ENCODE measurements at places on chromosomes 12 and 14. TPM values are rescaled to one million over a fixed set of nuclear protein-coding genes. Genes with fewer than 3 reads are reported as not detected.

DNA sequence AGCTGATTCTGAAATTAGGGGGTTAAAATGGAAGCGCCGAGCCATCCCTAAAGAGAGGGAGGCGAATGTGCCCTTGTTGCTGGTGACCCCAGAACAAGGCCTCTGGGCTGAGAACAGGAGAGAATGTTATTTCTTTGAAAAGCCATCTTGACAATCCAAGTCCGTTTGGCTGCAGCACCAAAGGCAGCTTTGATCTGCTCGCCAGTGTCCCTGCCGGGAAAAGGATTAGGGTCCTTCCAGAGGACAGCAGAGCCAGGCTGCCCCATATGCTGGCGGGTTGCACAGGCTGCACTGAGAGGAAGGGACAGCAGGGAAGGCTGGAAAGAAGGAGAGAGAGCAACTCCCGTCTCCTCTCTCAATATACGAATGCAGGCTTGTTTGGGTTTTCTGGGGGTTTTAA lies 141.7 kb downstream of the TMEM132C start:
- peak; percentile 60 for DNase-seq

DNA sequence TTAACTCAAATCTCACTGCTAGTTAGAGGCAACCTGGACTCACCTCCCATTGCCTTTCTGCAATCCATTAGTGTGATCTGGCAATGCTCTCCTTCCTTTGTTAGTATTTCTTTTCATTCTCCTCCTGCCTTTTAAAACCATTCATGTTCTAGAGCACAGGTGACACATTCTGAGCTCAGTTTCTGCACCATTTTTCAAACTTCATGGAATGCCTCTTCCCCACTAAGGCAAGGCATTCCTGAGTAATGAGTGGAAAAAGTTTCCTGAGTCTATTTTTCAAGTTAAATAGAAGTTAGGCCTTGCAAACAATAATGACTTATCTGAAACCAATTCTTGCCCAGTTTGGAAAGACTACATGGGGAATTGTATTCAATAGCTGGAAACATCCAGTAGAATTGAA lies 1001.8 kb downstream of the BCL11B start:
- no peak for DNase-seq

Gene MANSC1
- 6.2 TPM for total RNA-seq

DNA sequence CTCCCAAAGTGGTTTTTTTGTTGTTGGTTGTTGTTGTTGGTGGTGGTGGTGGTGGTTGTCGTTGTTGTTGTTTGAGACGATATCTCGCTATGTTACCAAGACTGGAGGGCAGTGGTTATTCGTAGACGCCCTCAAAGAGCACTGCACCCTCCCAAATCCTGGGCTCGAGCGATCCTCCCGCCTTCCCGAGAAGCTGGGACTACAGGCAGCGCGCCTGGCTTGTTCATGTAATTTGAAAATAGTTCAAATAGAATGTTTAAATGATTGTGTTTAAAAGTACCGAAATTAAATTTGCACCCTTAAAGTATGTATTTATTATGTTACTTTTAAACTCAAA lies 439 bp upstream of the ANAPC5 start:
- DNase-seq, result peak; percentile 82

Gene GPD1
- 1.4 TPM for total RNA-seq

- peak; percentile 77 for DNase-seq
Measured at GRCh38 chr14:20820063-20820904, 17.6 kb upstream of the RNASE1 start.

DNA sequence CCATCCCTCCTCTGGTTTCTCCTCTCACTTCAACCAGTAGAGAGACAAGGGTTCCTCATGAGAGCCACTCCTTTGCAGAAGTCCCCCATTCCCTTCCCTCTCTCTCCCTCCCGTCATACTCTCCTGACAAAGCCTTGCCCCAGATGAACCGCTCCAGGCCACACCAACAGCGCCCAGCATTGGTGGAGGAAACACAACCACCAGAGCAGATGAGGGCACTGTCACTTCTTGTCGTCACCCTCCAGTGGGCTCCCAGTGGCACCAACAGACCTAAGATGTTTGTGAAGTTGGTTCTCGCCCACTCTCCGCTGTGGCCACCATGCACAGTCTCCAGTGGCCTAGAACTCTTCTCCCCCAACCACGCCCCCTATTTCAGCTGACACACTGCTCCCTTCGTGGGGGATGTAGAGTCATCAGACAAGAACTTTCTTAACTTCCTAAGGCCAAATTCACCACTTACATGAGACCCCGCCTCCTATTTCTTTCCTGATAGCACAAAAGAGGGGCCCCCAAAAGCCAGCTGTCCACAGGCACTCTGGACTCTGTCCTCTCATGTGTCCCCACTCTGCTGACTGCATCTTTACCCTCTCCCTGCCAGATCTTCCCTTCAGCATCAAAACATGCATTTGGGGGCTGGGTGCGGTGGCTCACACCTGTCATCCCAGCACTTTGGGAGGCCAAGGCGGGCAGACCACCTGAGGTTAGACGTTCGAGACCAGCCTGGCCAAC lies 29.2 kb upstream of the PLEKHG6 start:
- no peak for DNase-seq

Gene HOXC11
- total RNA-seq, result not detected

Gene IL23A
- total RNA-seq, result 0.31 TPM

Gene LBHD2
- not detected for total RNA-seq

Gene TAS2R7
- total RNA-seq, result not detected

GRCh38 chr12:94151582-94151981 lies 3.2 kb downstream of the PLXNC1 start:
- DNase-seq, result no peak

DNA sequence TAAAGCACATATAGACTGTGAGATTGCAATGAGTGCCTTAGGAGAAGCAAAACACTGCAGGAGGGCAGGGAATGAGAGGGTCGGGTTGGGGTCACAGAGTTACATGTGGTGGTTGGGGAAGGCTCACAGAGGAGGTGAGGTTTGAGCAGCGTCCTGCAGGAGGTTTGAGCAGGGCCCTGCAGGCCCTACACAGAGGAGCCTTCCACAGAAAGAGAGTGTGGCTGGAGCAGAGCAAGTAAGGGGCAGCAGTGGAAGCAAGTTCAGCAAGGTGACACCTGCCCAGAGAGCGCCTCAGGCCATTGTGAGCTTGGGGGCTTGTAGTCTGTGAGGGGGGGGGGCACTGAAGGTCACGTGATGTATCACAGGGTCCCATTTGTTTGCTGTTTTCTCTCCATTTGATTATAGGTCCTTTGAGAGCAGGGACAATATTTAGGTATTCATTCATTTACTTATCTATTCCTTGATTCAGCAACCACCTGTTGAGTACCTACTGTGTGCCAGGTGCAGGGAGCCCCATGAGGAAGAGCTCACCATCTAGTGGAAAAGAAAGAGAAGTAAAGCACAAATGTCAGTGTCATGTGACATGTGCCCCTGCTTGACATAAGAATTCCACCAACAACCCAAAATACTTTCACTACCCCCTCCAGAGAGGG lies 56.6 kb downstream of the GALNT16 start:
- DNase-seq, result no peak

Gene ARHGDIB
- total RNA-seq, result not detected

GRCh38 chr14:96843137-96843536 lies 46.0 kb downstream of the VRK1 start:
- DNase-seq, result no peak

- DNase-seq, result no peak
Measured at GRCh38 chr14:29223947-29224346, 457.4 kb downstream of the FOXG1 start.

GRCh38 chr12:91098941-91099340 lies 12.4 kb downstream of the LUM start:
- DNase-seq, result no peak

DNA sequence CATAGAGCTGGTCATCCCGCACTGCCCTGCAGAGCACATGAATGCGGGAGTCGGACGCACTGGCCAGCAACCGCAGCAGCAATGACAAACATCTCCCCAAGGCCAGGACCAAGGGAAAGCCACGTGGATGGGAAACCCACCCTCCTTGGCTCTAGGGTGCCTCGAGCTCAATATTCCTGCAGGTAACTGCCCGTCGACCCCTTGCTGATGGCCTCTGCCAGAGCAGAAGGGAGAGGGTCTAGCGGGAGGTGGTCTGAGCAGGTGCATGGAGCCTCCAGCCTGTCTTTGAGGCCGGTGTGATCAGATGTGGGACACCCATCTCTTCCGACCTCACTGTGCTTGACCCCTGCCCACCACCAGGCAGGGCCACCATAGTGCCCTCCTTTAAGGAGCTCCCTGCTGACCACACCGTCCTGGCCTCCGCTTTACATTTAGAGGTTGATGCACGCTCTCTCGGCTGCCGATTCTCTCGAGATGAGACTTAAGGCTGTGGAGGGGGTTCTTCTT lies 89.7 kb downstream of the PIWIL1 start:
- no peak for DNase-seq

DNA sequence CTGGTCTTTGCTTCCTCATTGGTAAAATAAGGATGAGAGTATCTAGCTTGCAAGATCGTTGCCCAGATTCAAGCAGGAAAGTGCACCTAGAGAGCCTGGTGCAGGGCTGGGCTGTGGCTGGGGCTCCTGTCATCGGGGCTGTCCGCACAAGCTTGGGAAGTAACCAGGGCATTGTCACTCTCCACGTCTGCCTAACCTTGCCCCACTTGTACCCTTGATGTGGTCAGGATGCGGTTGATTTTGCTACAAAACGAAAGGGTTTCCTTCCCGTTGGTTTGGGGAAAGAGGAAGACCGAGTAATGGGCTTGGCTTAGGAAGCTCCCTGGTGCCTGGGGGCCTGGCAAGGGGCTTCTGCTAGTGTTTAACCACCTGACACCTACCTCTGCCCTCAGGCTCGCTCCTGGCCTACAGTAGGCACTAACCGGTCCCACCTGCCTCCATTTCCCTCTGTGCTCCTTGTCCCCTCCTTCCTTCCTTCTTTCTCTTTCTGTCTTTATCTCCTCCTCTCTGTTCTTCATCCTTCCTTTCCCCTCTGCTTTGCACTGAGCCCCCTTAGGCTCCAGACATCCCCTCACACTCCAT lies 21.8 kb downstream of the MVK start:
- no peak for DNase-seq

Gene FAR2
- 19.5 TPM for total RNA-seq

- peak; percentile 44 for DNase-seq
Measured at GRCh38 chr12:122126713-122127597, 47.1 kb downstream of the IL31 start.

Gene KERA
- total RNA-seq, result not detected

GRCh38 chr12:107547389-107547788 lies 138.2 kb upstream of the PWP1 start:
- DNase-seq, result no peak

- no peak for DNase-seq
Measured at GRCh38 chr14:69648480-69649451, 37.4 kb downstream of the SUSD6 start.

Gene DBX2
- 0.06 TPM for total RNA-seq

Gene RARG
- 17.0 TPM for total RNA-seq

DNA sequence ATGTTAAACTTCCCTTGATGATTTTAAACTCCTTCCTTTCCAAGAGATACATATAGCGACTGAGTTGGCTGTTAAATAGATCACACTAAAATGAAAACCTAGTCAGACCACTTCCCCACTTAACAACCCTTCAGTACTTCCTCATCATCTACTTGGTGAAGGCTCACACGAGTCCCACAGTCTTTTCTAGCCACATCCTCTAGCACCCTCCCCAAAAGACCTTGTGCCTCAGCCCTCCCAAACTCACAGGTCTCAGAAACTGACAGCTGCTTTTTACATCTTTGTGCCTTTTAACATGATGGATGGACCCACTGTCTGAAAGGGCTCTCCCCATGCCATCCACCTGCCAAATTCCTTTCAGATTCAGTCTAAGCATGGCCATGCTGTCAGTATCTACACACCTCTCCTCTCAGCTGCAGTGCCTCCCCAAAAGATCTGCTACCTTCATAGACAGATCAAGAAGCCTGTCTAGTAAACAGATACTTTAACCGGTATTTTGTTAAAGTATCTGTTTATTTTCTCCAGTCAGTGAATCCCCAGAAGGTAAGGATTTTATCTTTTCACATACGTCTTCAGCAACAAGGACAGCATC lies 65.1 kb upstream of the GPHB5 start:
- DNase-seq, result no peak

DNA sequence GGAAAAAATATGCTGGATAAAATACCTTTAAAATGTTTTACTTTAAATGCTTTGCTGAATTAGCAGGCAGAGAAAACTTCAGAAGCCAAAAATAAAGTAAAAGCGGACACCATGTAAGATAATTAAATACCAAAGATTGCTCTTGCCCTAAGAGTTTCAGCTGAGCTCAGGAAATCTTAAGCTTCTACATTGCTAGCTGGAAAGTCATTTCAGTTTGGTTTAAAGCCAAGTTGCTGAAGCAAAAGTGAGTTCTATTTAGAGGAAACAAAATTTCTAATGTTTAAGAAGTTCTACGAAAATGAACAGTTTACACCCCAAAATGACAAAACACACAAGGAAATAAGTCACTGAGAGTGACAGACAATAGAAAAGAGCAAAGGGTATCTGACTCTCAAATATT lies 310.0 kb downstream of the ADAMTS20 start:
- DNase-seq, result no peak

- DNase-seq, result no peak
Measured at GRCh38 chr12:62712681-62713573, 222.0 kb downstream of the PPM1H start.

GRCh38 chr14:51682411-51682810 lies 30.7 kb downstream of the FRMD6 start:
- no peak for DNase-seq

GRCh38 chr12:12048714-12049113 lies 22.0 kb upstream of the BCL2L14 start:
- no peak for DNase-seq

DNA sequence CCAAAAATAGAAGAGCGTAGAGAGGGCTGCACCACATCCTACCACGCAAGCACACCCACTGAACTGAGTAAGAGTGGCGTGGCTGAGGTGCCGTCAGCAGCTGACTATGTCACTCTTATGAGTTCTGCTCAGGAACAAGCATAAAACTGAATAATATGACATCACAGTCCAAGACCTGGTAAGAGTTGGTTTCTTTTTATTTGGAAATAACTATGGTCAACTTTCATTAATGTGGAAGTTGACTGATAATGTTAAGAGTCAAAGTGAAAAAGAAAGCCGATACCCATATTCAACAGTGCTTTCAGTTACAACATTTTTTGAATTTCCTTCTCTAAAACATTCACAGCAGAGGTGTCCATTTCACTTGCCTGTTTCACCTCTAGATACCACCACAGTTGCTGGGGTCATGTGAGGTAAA lies 44.6 kb downstream of the GNS start:
- DNase-seq, result no peak

Gene KRT74
- not detected for total RNA-seq

Gene SLC6A13
- total RNA-seq, result not detected

Gene PPP1R36
- 0.81 TPM for total RNA-seq

DNA sequence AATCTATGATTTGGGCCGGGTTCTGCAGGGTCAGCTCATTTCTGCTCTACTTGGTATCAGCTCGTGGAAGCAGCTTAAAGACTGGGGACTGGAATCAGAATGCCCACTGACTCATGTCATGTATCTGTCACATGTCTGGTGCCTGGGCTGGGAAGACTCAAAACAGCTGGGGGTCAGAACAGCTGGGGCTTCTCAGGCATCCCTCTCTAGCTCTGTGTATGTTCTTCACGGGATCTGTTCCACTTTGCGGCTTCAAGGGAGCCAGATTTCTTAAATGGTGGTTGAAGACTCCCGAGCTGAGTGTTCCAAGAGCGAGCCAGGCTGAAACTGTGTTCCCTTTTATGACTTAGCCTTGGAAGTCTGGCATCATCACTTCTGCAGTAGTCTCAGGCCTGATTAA lies 11.9 kb downstream of the AEBP2 start:
- peak; percentile 27 for DNase-seq

- DNase-seq, result no peak
Measured at GRCh38 chr14:21399311-21399870, 15.6 kb upstream of the SUPT16H start.
